ENCODE measurements at places on chromosomes 6 and 20. TPM values are rescaled to one million over a fixed set of nuclear protein-coding genes. Genes with fewer than 3 reads are reported as not detected.
A peak's percentile ranks its signal among the peaks of the same experiment; 100 is the strongest.

Gene PRSS16
- polyA plus RNA-seq: 7.5 TPM

Gene OOEP
- not detected for polyA plus RNA-seq

Gene SLC16A10
- polyA plus RNA-seq: 0.10 TPM

Gene TMEM170B
- 0.08 TPM for polyA plus RNA-seq

Gene CTAGE9
- polyA plus RNA-seq: not detected

DNA sequence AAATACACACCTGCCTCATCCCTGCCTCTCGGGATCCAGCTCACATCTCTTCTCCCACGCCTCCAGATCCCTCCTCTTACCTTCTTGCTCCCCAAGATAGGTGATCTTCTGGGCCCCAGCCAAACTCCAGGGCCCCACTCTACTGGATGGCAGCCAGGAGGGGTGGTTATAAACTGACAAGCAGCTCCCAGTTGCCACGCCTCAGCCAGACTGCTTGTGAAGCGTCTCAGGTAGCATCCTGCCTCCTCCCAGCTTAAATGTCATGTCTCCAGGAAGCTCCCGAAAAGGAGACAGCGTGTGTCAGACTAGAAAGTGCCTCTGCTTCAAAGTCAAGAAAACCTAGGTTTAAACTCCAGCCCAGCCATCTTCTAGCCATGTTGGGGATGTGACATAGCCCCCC, 114.1 kb downstream of the LRFN2 start:
- DNase-seq: no peak

- no peak for DNase-seq
Measured at GRCh38 chr6:138105880-138106664, 1.1 kb downstream of the PERP start.

DNA sequence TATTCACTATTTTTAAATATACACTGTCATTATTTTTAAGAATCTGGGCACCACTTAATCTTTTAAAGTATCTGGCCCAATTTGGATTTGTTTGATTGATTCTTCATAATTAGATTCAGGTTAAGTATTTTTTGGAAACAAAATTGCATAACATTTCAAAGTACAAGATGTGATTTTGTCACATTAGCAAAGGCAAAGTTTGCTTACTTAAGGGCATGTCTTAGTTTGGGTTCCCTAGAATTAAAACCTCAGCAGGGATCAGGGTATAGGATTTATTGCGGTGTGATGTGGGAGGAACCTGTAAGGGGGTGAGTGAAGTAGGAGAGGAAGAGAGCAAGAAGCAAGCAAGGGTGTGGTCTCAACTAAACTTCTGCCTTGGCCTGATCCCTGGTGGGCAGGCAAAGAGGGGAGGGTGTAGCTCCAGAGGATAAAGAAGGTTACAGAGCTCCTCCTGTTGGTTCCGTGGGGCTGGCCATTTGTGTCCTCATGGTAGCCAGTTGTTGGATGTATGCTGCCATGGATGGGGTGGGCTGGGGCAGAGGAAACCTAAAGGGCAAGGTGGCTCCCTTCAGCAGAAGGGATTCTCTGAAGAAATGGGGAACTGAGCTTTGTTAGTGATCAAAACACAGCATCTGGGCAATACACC, 668.7 kb upstream of the SLC35B3 start:
- no peak for DNase-seq

GRCh38 chr6:11439017-11439420, 98.5 kb upstream of the TMEM170B start:
- DNase-seq: no peak

- no peak for DNase-seq
Measured at GRCh38 chr20:53940907-53941545, 129.4 kb downstream of the BCAS1 start.

GRCh38 chr6:113894712-113895674, 37.8 kb downstream of the MARCKS start:
- no peak for DNase-seq

DNA sequence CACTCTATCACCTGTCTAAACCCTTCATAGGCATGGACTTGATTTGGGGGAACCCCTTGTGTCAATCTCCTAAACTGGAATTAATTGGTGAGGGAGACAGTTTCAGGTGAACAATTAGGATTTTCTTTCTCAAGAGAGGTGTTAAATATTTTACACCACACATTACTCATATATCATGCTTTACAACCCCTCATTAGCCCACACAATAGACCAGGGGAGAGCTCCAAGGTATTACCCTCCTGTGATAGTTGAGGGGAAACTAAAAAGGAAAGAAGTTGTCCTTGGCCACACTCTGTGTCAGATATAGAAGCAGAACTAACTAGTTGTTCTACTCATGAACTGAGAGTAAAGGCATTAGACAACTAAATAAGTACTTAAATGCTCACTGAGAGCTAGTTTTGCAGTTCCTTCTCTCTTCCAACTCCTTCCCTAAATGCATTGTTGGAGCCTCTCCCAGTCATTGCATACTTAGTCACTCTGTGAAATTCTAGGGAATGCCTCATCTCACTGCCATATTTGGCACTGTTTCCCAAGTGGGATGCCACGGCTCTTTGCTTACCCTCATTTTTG, 183.7 kb upstream of the CEP162 start:
- DNase-seq: no peak

DNA sequence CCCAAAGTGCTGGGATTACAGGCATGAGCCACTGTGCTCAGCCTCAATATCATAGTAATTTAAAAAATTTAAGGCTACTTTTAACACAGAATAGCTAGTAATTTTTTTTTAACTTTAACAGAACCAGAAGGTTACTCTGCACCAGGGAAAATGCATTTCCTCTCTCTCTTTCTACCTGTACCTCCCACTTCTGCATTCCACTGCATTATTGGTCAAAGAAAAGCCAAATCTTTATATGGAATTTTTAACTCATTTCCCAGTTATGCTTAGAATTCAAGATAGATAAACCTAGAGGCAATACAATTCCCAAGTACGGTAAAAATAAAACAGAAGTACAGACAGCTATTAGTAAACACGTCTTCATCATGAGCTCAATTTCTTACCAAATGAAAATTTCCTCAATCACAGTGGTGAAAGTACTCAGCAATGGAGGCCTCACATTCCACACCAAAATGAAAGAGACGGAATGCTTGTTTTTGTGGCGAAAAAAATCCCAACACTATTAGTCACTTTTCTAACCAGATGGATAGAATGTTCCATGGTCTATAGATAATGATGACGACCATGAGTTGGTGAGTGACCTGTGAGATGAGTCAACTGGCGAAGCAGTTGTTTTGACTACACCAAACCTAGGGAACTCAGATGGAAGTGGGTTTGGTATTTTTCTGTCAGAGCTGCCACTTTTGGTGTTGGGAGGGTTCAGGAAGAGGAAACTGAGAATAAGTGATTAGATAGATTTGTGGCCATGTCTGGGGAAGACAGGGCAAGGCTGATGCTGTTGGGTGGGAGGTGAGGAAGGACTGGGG, 104.7 kb upstream of the SGK1 start:
- DNase-seq: peak; percentile 84

GRCh38 chr6:31736768-31737314, 511 bp upstream of the CLIC1 start:
- no peak for DNase-seq

GRCh38 chr6:163775313-163775712, 360.8 kb downstream of the QKI start:
- DNase-seq: no peak

DNA sequence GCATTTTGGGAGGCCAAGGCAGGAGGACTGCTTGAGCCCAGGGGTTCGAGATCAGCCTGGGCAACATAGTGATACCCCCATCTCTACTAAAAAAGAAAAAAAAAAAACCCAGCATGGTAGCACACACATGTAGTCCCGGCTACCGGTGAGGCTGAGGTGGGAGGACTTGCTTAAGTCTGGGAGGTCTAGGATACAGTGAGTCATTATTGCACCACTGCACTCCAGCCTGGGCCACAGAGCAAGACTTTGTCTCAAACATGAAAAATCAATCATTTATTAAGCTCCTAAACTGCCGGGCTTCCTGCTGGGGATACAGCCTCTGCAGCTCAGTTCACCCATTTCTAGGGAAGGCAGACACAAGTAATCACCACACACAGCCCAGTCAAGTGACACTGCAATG, 7.3 kb upstream of the USP45 start:
- no peak for DNase-seq

DNA sequence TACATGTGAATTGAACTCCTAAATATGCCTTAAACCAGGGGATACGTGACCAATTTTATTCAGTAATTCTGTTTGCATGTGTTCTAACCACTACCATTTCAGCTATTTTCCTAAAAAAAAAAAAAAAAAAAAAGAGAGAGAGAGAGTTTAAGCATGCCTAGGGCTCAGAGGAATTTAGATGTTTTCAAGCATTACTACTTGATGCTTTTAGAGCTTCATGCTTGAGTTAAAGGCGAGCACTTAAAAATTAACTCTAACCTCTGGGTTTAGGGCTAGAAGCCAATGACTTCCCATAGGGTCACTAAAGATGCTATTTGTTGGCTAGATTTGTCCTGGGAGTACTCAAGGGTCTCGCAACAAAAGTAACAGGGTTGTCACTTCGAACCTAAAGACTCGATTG, 217.7 kb downstream of the ATXN1 start:
- DNase-seq: no peak

GRCh38 chr6:62775427-62776022, 435.7 kb upstream of the FKBP1C start:
- no peak for DNase-seq

DNA sequence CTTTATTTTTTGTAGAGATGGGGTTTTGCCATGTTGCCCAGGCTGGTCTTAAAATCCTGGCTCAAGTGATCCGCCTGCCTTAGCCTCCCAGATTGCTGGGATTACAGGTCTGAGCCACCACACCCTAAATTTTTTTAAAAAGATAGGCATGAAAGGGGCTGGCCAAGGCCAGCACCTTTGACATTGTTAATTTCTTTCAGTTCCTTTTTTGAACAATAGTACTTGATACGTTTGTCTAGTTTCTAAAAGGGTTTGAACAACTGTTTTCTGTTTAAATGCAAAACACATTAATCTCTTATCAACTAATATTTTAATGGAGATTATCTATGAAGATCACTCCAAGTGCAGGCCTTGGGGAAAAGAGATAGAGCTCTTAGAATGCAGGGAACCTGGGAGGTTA, 37.6 kb upstream of the PTPRK start:
- DNase-seq: no peak

- peak; percentile 94 for DNase-seq
Measured at GRCh38 chr6:27592481-27593199, 119.7 kb upstream of the ZNF184 start.

GRCh38 chr6:159104163-159104925, 59.6 kb upstream of the TAGAP start:
- DNase-seq: no peak

- DNase-seq: no peak
Measured at GRCh38 chr6:157552820-157553485, 172.0 kb downstream of the ZDHHC14 start.

All from keratinocyte (primary cell).